M059J (cell line): ENCODE measurements at places on chromosomes 11 and 22. TPM values are rescaled to one million over a fixed set of nuclear protein-coding genes. Genes with fewer than 3 reads are reported as not detected.

BCO2 gene
- 1.0 TPM in 1 of 2 replicates, not detected in the other for total RNA-seq

DNA sequence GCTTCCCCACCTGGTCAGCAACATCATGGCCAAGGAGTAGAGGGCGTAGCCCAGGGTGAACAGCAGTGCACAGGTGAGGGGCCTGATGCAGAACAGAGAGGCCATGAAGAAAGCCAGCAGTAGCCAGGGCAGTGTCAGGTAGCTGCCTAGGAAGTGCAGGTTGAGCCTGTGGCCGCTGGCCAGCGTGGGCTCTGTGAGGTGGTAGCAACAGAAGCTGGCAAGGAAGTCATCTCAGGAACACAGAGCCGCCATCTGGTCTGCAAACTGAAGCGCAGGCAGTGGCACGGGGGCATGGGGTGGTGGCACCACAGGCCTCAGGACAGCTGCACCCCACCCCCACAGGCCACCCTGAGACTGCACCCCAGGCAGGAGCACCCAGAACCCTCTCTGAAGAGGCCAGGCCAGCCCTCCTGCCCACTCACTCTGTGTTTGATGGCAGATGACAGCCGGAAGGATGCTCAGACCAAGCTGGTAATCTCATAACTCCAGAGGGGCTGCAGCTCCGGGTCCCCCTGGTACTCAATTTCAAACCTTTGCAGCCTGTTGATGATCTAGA lies 95.3 kb downstream of the MED15 start:
- no peak for DNase-seq

DNA sequence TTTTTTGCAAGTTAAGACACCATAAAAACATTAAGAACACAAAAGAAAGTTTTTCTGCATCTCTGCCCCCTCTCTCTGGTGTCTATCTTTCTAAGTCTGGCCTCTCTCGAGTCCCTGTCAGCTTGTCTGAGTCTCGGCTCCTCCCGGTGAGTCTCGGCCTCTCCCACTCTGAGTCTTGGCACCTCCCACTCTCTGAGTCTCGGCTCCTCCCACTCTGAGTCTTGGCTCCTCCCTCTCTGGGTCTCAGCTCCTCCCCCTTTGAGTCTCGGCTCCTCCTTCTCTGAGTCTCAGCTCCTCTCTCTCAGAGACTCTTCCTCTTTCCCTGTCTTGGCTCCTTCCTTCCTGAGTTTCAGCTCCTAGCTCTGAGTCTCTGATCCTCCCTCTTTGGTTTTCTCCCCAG lies 72.5 kb upstream of the AMPD3 start:
- no peak for DNase-seq

- DNase-seq, result no peak
These were observed 6.0 kb upstream of the UCP3 start for GRCh38 chr11:74014880-74015279.

NXPE1 gene
- total RNA-seq, result not detected in 2 replicates

OR8G1 gene
- total RNA-seq, result not detected in 2 replicates

MYOD1 gene
- 0.05 and 0.12 TPM in 2 replicates for total RNA-seq

GRCh38 chr11:112555491-112556364 lies 295.1 kb upstream of the PLET1 start:
- no peak for DNase-seq

DNA sequence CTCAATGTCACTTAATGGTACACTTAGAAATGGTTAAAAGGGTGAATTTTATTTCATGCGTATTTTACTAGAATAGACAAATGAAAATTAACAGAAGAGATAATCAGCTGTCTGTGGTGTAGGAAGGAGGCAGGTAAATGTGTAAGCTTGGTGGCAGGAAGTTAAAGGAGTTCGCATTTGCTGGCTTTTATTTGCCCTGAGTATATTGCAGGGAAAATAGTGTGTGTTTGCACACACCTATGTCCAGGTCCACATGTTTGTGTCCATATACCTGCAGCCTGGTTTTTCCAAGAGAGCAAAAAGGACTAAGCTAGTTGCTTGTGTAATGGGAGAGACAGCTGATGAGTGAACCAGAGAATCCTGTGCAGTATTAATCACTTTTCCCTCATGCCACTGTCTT lies 16.0 kb downstream of the NTM start:
- DNase-seq, result no peak

GRCh38 chr11:75625991-75626888 lies 42.6 kb downstream of the MAP6 start:
- DNase-seq, result peak; percentile 90

GRCh38 chr11:20821470-20821869 lies 152.1 kb downstream of the NELL1 start:
- no peak for DNase-seq

DNA sequence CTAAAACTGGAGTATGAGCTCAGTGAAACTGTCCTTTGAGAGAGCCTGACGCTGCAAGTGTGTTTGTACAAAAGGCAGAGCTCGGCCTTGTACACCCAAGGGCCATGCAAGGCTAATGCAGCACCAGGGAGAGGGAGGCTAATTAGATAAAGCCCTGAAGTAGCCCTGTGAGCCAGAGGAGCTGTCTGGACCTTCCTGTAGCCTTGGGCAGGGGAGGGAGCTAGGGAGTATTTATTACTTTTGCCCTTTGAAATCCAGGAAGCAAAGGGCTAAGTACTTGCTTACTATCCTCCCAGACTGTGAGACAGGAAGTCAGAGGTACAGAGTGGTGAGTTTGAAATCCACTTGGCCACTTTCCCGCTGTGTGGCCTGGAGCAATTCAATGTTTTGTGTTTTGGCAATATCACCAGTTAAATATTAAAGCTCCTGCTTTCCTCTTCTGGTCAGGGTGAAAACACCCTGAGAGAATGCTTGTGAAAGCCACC lies 10.2 kb upstream of the LDHA start:
- DNase-seq, result peak; percentile 98

CHRM1 gene
- total RNA-seq, result not detected in 2 replicates

DNA sequence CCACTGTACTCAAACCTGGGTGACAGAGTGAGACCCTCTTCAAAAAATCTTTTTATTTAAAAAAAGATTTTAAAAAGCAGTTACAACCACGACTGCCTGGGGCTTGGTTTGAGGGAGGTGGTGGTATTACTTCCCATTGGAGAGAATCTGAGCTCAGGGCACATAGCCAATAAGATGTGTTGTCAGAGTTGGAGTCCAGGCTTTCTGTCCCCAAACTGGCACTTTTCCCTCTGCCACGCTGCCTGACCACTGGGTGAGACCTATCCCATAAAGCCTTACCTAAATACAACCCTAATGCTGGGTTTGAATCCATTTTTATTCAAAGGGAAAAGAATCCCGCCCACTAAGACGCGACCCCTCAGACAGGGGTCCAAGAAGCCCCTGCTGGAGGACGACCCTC lies 11.5 kb downstream of the CHADL start:
- DNase-seq, result no peak

GRCh38 chr11:45662665-45663485 lies 2.5 kb downstream of the CHST1 start:
- peak; percentile 88 for DNase-seq

ZNF280B gene
- 3.1 and 3.7 TPM in 2 replicates for total RNA-seq

GRCh38 chr11:13166036-13166435 lies 111.6 kb upstream of the BMAL1 start:
- DNase-seq, result peak; percentile 12

DNA sequence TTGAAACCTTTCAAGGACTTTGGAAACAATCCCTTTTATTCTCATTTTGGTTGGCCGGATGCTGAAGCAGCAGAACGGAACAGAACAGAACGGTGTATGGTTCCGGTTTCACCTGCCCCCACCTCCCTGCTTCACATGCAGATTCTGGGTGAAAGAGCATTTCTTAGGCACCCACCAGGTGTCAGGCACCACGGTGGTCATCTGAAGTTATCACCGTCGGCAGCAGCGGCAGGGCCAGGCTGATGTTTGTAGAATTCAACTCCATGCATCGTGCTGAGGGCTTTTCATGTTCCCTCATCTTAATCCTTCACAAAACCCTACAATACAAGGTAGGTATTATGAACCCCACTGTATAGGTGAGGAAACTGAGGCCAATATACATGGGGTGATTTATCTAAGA lies 13.6 kb upstream of the PHF21B start:
- no peak for DNase-seq

DNA sequence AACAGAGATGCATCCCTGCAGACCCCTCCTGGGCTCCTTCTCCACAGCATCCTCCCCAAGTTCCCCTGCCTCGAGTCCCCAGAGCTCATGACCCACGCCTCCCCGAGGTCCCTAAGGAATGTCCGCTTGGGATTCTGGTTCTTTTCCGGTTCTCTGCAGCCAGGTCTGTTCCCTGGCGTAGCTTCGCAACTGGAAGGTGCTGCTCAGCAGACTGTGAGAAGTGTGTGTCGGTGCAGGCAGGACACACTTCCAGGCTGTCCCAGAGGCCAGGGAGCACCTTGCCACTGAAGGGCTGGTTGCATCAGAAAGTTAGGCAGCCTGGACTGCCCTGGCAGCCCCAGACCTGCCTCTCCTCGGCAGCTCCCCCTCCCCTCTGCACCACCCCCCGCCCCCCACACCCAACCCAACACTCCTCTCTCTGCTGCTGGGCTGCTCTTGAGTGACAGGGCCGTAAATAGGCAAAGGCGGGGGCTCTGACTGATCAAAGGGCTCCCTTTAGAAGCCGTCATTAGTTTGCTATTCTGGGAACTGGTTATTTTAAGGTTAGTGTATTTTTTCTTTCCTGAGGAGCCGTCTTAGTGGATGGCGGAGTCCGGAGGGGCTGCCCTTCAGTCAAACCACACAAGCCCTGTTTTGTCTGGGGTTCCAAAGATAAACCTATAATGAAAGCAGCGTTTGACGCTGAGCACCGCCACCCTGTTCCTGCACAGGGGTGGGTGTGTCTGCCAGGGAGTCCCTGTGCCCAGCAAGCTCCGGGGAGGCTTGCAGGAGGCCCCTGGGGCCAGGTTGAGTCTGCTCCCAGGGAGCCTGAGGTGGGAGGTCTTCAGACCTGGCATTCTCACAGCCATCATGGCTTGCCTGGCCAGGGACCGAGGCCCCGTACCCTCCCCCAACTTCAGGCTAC lies 88.6 kb upstream of the KCNQ1OT1 start:
- no peak for DNase-seq

SMIM35 gene
- total RNA-seq, result not detected in 2 replicates

- no peak for DNase-seq
These were observed 2337.9 kb upstream of the RAG2 start for GRCh38 chr11:38935941-38936340.

DNA sequence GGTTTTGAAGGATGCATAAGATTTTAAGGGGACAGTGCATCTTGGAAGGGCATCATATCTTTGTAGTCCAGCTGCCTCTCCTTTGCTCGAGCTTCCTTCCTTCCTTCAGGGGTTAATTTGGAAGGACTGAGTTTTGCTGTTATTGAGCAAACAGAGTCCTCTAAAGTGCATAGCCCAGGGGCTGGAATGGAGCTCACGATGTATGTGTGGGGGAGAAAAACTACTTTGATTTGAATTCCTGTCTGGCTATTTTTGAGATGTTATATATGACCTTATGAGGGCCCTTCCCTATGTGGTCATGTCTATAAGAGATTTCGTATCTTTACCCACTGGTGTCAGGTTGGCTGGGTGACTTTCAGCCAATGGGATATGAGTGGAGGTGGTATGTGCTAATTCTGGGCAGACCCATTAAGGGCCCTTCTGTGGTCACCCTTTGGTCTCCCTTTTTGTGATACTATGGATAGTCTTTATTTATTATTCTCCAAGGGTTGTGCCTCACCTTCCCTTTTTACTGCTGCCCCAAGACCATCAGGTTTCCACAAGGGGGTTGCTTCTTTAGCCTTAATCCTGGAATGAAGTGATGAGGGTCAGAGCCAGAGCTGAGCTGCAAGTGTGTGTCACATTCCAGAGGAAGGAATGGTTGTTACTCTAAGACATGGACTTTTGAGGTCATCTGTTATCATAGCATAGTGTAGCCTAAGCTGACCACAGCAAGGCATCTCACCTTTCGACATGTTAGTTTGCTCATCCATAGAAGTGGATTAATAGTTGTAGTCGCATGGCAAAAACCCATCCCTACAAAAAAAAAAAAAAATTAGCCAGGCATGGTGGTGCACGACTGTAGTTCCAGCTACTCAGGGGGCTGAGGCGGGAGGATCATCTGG lies 54.6 kb downstream of the LRRC74B start:
- peak; percentile 50 for DNase-seq

GSC2 gene
- not detected in 2 replicates for total RNA-seq

DNA sequence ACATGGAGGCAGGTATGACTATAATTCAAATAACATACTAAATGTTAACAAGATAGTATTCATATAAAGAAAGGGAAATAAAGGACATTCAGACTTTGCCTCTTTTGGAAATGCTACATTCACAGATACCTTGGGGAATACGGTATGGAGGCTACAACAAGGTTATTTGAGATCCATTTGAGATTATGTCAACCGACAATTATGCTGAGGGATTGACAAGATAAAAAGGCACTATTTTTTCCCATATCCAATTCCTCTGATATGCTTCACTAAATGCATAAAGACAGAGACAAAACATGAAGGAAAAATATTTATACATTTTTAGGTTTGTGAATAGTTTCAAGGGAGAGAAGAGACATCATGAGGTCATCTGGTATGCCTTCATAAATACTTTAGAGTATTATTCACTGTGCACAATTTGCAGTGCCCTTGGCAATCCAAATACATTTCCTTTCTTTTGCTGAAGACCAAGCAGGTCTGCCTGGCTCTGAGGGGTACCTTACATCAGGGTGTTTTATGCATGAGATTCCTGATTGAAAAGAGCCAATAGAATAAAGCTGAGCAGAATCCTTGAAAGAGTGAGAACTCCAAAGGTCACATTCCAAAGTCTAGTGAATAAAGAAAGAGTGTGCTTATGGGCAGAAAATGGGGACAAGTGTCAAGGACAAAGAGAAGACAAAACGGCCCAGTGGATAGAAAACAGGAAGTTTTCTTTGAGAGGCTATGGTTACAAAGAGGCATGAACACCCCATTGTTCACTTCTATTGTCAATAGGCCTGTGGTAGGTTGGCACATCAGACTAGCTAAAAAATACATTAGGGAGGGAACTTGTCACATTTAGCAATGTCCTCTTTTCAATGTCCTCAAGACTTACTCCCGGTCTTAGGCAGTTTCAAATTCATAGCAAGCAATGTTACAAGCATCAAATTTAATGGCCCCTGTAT lies 455.8 kb downstream of the LRRC4C start:
- DNase-seq, result peak; percentile 26

UPK2 gene
- total RNA-seq, result not detected in 2 replicates

DNA sequence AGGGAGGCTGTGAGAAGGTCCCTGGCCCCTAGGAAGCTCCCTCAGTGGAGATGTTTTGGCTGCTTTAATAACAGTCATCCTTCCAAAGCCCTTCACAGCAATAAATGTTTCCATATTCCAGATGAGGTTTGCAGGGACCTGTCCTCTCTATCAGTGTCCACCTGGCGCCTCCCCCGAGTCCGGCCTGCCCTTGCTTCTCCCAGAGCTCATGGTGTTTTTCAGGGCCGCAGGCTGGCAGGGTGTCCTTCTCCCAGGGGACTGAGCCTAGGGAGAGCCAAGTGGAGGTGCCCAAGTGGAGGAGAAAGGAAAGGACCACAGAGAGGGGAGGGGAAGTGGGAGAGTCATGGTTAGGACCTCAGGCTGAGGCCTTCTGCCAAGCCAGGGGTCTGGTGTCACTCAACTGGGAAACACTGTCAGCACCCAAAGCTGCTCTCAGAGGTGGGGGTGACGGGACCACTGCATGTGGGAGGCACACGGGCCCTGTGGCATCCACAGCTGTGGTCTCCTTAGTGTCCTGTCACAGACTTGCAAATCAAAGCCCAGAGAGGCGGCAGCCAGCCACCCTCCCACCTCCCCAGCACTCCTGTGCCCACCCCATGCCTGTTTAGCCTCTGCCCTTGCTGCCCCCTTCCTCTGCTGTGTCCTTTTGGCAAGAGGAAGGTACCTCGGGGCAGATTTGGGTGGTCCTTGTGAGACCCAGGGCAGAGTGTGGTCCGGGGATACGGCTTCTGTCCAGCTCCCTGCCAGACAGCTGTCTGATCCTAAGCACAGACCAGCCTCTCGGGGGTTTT lies 6.4 kb downstream of the DERL3 start:
- DNase-seq, result no peak

GRCh38 chr11:40401132-40401853 lies 1058.2 kb downstream of the LRRC4C start:
- DNase-seq, result peak; percentile 12

TSSK2 gene
- not detected in 2 replicates for total RNA-seq
